ENCODE measurements at places on chromosomes 2 and 18.

DNA sequence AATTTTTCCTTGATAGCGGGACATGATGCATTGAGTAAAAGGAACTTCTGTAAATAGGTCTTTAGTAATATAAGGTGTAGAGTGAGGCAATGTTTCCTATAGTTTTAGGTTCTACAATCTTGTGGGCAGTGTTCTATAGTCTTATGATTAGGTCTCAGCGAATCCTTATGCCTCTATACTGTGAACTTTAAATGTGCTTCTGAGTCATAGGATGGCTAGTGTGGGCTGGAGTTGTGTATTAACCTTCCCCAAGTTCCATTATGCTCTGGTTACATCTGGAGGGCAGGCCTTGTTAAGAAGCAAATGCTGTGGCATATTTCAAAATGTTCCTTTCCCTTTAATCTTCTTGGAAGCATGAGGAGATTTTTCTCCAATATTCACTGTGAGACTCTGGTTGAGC lies 73.5 kb downstream of the ROCK2 start:
- no peak for DNase-seq

DNA sequence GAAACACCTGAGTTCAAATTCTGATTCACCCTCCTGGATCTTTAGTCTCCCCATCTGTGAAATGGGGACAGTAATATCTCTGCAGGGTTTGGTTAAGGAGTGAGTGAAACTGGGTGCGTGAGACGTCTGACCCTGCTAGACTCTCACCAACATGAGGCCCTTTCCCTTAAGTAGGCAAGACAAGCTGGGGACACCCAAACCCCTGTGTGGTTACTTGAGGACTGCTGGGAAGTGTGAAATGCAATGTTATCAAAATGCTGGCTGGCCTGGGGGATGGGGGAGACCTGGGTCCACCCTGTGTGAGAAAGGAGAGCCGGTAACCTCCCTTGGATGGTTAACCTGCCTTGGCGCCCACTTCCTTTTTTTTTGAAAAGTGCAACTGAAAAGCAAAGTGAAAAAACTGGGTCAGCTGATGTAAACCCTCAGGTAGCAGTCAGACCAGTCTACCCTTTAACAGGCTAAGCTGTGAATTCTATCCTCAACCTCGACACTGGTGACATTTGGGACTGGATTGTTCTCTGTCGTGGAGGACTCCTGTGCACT lies 82.3 kb downstream of the INPP5D start:
- no peak for DNase-seq

DNA sequence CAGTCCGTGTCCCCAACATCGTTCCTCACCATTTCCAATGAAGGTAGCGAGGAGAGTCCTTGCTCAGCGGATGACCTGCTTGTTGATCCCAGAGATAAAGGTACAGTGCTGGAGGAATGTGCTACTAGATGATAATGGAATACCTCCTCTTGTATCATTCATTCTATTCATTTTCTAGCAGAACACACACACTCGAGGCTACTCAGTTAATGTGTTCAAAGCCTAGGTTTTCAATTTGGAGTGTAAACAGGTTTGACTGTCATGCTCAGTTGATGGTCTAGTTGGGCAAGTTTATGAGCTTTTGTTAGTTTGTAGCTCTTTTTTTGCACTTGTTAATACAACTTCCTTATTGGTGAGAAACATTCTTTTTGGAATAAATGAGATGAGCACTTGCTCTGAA lies 114.2 kb downstream of the ICA1L start:
- DNase-seq, result no peak

GRCh38 chr2:53969285-53969967 lies 1.4 kb downstream of the PSME4 start:
- no peak for DNase-seq

- no peak for DNase-seq
These were observed 180.3 kb downstream of the MYCN start for GRCh38 chr2:16120591-16121180.

DNA sequence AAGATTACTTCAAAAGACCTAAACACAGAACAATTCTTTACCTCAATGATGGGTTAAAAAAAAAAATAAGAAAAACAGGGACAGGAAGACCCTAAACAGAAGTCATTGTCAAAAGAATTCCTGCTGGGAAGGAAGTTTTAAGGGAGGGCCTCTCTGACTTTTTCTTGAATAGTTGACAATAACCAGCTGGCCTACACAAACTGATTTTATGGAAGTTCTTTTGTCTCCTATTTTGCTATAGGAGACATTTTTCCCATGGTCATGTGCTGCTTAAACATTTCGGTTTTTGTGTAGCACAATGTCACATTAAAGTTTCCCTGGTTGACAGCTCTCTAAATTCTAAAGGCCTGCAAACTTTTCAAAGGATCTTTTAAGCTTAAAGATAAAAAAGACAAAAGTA lies 55.3 kb downstream of the RFTN2 start:
- DNase-seq, result no peak

DNA sequence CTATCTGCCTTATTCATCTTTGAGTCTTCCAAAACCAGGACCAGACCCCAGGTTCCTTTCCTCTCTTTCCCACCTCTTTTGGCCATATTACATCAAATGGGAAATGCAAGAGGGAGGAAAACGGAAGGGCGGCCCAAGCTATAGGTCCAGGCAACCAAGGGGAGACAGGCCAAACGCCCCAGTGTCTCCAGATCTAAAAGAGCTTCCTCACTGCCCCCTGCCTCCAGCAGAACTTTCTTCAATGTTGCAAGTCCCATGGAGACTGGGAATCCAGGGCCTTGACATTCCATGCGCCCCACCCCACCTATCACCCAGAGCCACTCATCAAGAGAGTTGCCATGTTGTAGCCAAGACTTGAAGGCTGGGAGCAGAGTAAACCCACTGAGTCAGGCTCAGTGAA lies 15.4 kb downstream of the TNS1 start:
- no peak for DNase-seq
